Skeletal muscle tissue (tissue), 5 donors: ENCODE measurements at places on chromosomes 7 and 10. TPM values are rescaled to one million over a fixed set of nuclear protein-coding genes. Genes with fewer than 3 reads are reported as not detected.

The ZNF487 gene
- total RNA-seq: 8.4 TPM

The TFAM gene
- total RNA-seq: 14.6 TPM

The NUDT13 gene
- 2.1 TPM for total RNA-seq

The NPTX2 gene
- total RNA-seq: 3.1 TPM

The CYP2C19 gene
- not detected for total RNA-seq

The RNF32 gene
- total RNA-seq: 0.52 TPM

The AKR1C1 gene
- total RNA-seq: 9.9 TPM

The NUPR2 gene
- total RNA-seq: 1.0 TPM

The DGKI gene
- 1.0 TPM for total RNA-seq

The TMEM213 gene
- not detected for total RNA-seq

The NUTM2A gene
- 1.0 TPM for total RNA-seq

The PLEKHA1 gene
- total RNA-seq: 23.5 TPM

The RBM20 gene
- 6.3 TPM for total RNA-seq

The HOXA4 gene
- 2.1 TPM for total RNA-seq

The SPDYE6 gene
- not detected for total RNA-seq
